ENCODE measurements at places on chromosomes 2 and 18.
A peak's percentile ranks its signal among the peaks of the same experiment; 100 is the strongest.

DNA sequence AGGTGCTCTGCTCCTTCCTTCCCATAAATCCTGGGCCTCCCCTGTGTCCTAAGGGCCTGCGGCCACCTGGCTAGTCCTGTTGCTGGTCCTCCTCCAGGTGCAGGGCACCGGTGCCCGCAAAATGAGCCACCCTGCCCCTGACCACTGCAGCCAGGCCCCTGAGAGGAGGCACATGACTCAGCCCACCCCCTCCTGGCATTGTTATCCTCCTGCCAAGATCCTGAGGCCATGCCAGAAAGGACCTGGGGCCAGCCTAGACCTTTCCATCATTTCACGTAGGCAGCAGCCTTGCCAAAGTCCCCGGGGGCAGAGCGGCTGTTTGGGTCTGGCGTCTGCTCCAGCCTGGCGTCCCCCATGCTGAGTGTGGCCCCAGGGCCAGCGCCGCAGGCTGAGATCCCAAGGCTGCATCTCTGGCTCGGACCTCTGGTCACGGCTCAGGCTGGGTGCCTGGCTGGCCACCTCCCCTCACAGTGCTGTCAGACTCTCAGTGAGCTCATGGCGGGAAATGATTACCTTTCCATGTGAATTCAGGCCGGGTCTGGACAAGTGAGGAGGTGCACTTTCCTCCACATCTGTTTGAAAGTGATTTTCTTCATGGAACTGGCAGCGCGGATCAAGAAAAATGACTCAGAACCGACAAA is 81.0 kb downstream of the NDUFA10 start:
- no peak for DNase-seq

DNA sequence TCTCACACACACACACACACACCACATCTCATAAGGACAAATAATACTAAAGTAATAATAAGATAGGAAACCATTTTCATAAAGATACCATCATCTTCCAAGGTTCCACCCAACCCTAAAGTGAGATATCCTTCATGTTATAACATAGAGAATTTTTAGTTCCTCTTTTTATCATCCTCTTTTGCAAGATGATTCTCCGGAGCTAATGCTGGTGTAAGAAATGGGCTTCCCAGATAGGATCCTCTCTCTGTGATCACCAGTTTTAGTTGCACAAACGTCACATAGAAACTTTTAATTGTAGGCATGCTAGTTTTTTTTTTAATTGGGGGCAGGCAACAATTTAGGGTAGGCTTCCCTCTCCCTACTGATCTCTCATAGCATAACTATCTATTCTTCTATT is 49.6 kb downstream of the ARHGAP25 start:
- no peak for DNase-seq

DNA sequence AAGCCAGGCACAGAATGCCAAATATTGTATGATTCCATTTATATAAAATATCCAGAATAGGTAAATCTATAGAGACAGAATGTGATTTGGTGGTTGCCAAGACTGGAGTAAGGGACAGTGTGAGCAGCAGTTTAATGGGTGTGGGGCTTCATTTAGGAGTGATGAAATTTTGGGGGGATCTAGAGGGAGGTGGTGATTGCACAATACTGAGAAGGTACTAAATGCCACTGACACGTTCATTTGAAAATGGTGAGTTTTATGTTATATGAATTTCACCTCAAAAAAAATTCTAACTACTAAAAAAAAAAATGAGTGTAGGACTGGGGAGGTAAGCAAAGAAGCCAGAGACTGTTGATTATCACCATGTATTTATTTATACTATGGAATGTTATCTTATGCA is 974.5 kb upstream of the ZEB2 start:
- no peak for DNase-seq

- peak; percentile 86 for DNase-seq
Observed at GRCh38 chr2:96329456-96329855, 4.3 kb downstream of the ITPRIPL1 start.

DNA sequence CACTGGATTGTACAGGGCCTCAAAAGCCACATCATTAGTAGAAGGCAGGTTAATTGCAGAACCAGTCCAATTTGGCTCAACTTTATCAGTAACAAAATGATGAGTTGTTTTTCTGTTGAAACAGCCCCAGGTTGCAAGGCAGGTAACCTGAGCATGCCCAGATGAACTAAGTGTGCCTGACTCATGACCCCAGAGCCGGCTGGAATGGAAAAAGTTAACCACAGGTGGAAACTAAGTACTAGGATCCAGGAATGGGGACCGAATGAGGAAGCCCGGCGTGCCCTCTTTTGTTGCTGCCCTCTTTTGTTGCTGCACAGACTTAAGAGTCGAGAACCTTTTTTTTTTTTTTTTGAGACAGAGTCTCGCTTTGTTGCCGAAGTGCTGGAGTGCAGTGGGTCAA is 79.5 kb upstream of the YWHAQ start:
- no peak for DNase-seq

- no peak for DNase-seq
Observed at GRCh38 chr2:241030883-241031282, 32.5 kb downstream of the SNED1 start.

DNA sequence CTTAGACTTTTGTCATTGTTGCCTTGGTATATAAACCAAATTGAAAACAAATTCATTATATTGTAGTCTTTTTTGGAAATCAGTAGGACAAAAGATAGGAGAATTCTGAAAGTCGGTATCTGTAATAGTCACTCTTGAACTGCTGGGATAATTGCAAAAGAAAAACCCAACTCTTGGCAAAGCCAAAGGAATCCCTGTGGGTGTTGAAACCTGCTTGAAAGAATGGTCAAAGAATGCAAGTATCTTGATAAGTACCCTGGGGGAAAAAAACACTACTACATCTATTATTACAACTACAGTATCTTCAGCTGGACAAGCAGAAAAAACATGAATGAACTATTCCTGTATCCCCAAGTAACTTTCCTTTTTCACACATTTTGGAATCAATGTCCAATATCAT is 7.3 kb upstream of the FAM237A start:
- DNase-seq, result no peak

- DNase-seq, result no peak
Observed at GRCh38 chr2:47004905-47005495, 89.4 kb upstream of the MCFD2 start.

DNA sequence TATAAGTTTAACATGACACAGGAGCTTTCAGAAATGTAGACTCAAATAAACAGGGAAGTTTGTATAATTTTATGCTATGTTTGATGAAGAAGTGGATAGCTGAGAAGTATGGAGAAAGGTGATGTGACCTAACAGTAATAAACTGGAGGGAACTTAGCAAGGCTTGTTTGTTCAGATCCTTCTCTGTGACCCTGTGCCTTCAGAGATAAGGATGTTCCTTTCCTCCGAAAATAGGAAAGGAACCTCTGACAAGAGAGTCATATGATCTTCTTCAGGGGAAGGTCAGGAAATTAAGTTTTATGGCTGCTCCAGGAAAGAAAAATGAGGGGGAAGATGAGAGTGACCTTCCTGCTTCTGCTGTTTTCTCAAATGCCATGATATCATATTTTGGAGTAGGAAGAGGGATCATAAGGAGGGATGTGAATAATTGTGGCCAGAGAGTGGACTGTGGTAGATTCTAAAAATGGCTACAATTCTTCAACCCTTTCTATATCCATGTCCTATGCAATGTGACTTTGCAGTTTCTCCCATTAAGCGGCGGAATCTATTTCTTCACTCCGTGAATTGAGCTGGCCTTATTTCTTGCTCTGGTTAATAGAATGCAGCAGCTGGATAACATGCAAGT is 8.5 kb upstream of the C2orf69 start:
- DNase-seq, result no peak

- DNase-seq, result no peak
Observed at GRCh38 chr2:5691985-5692529, at the start of gene SOX11. TSS of gene SOX11 (plus strand) at chr2:5692384. CDS start at chr2:5692722, 338 bp downstream.

DNA sequence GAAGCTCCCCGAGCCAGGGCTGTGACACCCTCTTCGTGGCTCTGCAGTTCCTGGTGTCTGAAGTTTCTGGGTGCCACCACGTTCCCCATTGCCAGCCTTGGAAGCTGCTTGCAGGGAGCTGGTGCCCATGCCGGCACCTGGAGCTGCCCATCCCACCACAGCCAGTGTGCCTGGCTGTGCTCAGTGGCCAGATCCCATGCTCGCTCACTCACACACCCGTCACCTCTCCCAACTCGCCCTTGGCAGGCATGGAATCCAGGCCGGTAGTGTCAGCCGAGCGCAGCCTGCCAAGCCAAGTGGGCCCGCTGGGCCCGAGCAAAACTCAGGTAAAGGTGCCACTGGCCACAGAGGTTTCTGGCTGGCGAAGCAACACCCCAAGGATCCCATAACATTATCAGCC is 370.2 kb downstream of the PTPRM start:
- no peak for DNase-seq

GRCh38 chr2:120261387-120262006 is 8.8 kb downstream of the RALB start:
- no peak for DNase-seq

DNA sequence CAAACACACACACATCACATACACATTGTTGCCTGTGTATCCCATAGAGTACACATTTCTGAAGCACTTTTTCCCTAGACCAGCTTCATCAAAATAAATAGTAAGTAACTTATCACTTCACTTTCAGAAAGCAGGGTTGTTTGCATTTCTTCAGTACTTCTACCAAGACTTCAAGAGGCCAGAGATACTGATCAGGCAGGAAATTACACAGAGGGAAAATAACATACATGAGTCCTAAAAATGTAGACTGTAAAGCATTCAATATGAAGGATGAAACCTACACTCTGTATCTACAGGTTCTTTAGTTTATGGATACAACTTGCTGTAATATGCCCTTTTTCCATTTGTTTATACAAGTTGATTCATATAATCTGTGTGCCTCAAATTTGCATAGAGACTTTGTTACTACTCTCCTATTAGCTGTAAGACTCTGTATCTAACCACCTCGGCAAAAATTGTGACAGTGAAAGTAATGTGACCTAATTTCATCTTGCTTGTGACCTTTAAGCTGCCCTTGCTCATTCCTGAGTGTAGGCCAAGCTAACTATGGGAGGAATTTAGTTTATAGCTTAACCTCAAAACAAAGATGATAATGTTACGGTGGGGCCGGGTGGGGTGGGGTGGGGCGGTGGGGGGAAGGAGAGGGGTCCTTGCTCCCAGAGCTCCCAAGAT is 228.9 kb upstream of the SPOPL start:
- DNase-seq, result no peak

DNA sequence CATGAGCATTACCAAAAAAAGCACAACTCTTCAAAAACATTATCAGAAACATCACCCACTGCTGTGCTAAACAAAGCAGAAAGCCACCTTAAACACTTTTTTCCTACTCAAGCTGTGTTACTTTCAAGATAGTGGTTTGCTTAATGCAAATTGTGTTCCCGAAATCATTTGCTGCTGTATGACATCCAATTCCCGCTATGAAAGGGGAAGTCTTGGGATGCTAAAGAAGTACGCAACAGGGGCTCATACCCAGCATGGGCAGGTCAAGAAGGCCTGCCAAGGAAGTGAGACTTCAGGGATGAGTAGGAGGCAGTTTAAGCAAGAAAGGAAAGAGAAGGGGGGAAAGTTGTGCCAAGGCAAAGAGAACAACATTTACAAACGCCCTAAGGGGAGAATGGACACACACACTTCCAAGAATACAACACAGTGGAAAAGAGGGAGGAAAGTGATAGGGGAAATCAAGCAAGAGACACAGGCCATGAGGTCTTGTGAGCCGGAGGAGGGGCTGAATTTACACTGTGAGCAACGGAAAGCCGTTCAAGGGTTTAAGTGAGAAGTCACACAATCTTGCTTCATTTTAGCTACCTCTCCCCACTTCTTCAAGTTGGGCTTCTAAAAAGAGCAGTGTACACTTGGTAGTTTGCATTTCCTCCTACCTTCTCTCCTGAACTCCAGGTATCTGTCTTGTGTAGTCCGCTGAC is 4.0 kb downstream of the PTPN2 start:
- DNase-seq, result no peak

DNA sequence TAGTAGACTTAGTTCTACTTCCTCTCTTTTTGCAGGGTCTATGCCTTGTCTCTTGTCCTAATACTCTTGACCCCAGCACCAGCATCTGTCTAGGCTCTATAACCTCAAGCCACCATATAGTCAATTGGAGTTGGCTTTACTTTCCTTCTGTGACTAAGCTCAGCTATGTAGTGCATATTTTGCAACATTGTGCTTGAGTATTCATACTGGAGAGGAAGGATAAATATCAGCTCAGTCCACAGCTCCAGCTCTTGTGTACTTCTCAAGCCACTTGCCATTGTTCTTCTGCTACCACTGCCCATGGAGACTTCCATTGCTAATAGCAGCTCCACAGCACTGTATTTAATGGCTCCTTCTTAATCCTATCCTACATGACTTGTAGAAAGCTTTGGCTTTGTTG is 35.5 kb upstream of the CD28 start:
- DNase-seq, result no peak

- DNase-seq, result peak; percentile 52
Observed at GRCh38 chr2:139876321-139876720, 1096.1 kb upstream of the NXPH2 start.

GRCh38 chr2:59804732-59805131 is 748.7 kb downstream of the BCL11A start:
- no peak for DNase-seq

DNA sequence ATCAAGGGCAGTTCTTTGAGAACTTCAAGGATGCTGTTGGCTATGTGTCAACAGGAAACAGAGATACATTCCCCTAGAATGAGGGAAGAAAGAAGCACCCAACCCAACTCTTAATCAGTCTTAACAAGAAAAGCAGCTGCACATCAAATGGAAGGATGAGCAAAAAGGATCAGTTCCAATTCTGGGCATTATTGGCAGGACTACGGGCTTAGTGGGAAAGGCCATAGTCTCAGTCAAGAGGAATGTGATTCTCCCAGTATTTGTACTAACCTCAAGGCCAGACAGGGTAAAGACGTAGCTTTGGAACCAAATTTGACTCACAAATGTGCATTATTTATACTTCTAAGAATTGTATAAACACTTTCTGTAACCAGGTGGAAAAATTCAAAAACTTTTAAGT is 18.2 kb downstream of the BMP10 start:
- DNase-seq, result peak; percentile 36

DNA sequence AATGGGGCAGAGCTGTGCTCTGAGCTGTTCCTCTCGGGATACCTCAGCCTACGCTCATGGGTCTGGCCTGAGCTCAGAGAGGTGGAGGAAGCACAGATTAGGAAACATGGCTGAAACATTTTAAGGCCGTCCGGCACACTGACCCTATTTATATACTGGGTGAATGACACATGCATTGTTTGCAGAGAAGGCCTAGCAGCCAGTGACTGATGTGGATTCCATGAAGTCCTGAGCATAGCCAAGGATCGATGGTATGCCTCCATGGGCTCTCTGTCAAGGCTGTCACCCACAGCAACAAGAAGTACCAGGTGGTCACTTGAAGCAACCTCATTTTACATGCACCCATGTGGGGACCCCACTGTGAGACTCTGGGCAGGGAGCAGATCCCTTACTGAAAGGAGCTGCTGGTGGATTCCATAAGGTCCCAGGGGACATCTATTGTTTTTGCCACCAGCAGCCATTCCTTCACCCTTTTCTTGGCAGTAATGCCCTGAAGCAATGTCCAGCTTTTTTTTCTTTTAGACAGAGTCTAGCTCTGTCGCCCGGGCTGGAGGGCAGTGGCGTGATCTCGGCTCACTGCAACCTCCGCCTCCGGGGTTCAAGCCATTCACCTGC is 8.4 kb downstream of the PTMA start:
- peak; percentile 69 for DNase-seq
